ENCODE measurements at places on chromosomes 3 and 15.

DNA sequence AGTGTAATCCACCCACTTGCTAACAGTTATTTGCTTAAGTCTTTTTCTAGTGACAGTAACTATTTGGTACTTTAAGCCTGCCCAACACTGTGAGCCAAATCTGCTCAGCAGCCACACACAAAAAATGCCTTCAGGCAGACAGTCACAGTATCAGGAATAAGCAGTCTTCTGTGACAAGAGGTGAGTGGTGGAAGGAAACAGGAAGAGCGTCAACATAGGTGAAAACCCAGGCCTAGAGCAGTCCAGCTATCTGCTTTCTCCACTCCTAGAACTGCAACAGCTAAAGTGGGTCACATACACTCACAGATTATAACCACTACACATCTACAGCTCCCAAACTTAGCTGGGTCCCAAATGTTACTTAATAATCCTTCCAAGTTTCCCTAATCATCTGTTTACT, 213.7 kb downstream of the ZBTB20 start:
- DNase-seq = no peak

DNA sequence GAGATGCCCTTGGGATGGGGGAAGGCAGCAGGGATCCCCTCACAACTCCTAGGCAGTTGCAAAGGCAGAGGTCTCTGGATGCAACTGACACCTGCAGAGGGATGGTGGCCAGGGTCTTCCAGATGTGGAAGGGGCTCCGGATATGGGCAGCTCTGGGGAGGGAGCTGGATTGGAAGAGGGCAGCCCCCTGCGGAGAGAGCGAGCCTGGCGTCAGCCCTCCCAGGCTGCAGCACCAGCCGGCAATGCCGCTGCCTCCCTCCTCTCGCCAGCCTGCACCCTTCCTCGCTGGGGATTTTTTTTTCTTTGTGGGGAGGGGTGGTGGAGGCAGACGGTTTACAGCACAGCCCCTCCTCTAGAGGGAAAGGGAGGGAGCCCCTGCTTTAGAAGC, 1.6 kb downstream of the INSYN1 start:
- no peak for DNase-seq

- peak; percentile 58 for DNase-seq
Observed at GRCh38 chr3:134473868-134474546, 11.8 kb downstream of the ANAPC13 start.

DNA sequence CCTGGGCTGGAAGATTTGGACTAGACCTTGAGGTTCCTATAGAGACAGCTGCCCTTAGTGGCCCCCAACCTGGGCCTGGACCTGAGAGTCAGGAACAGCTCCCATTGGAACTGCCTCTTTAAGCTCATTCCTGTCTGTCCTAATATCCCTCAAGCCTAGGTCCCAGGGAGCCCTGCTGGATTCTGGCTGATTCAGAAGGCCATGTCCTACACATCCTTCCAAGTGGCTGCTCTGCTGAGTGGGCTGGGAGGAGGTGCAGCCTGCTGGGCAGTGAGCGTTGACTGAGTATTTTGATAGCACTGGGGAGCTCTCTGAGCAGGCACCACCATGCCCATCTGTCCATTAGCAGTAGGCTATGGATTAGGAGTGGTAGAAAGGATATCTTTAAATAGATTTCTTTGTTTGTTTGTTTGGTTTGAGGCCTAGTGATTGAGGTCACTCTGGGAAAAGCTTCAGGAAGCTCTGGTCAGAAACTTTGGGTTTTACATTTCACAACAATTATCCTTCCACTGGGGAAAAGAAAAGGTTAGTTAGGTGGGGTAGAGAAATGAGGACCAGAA, 54.6 kb upstream of the ATOSA start:
- no peak for DNase-seq

- DNase-seq = no peak
Observed at GRCh38 chr3:12455740-12456139, 28.5 kb upstream of the TSEN2 start.

GRCh38 chr3:108079043-108079442, 11.8 kb downstream of the CD47 start:
- DNase-seq = no peak

- no peak for DNase-seq
Observed at GRCh38 chr3:78273326-78273725, 1233.4 kb downstream of the ROBO2 start.

- no peak for DNase-seq
Observed at GRCh38 chr15:33027306-33028035, 167.0 kb downstream of the FMN1 start.

DNA sequence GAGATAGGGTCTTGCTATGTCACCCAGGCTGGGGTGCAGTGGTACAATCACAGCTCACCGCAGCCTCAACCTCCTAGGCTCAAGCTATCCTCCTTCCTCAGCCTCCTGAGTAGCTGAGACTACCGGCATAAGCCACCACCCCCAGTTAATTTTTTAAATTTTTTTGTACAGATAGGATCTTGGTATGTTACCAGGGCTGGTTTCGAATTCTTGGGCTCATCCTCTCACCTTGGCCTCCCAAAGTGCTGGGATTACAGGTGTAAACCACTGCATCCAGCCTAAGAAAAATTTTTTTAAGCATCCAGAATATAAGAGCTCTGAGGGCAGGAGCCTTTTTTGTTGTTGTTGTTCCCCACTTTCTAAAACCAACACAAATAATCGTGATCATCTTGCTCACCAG, 14.4 kb upstream of the MAP6D1 start:
- no peak for DNase-seq

GRCh38 chr15:95653361-95653805, 677.1 kb upstream of the NR2F2 start:
- no peak for DNase-seq

DNA sequence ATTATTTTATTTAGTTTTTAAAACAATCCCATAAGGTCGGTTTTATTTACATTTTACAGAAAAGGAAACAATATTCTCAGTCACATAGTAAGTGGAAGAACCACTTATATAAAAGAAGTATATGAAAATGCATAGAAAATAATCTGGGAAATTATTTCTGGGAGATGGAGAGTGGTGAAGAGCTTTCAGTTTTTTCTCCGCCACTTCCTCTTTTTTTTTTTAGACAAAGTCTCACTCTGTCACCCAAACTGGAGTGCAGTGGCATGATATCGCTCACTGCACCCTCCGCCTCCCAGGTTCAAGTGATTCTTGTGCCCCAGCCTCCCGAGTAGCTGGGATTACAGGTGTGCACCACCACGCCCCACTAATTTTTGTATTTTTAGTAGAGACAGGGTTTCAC, 21.2 kb downstream of the RAD51 start:
- DNase-seq = no peak
